ENCODE measurements at places on chromosomes 13 and 19. TPM values are rescaled to one million over a fixed set of nuclear protein-coding genes. Genes with fewer than 3 reads are reported as not detected.

The ACP7 gene
- total RNA-seq: 0.31 TPM

The PTGIR gene
- 24.6 TPM for total RNA-seq

The ALOX5AP gene
- total RNA-seq: 33.8 TPM

The UBE2L5 gene
- not detected for total RNA-seq

The SMIM44 gene
- total RNA-seq: not detected

The KCNRG gene
- not detected for total RNA-seq

The SLITRK5 gene
- total RNA-seq: under 0.01 TPM

- DNase-seq: no peak
Measured at GRCh38 chr13:106205871-106206270, 329.6 kb downstream of the EFNB2 start.

- DNase-seq: no peak
Measured at GRCh38 chr19:3580156-3580934, 4.9 kb upstream of the GIPC3 start.

GRCh38 chr13:19993024-19993423 lies 34.5 kb downstream of the ZMYM2 start:
- DNase-seq: no peak

DNA sequence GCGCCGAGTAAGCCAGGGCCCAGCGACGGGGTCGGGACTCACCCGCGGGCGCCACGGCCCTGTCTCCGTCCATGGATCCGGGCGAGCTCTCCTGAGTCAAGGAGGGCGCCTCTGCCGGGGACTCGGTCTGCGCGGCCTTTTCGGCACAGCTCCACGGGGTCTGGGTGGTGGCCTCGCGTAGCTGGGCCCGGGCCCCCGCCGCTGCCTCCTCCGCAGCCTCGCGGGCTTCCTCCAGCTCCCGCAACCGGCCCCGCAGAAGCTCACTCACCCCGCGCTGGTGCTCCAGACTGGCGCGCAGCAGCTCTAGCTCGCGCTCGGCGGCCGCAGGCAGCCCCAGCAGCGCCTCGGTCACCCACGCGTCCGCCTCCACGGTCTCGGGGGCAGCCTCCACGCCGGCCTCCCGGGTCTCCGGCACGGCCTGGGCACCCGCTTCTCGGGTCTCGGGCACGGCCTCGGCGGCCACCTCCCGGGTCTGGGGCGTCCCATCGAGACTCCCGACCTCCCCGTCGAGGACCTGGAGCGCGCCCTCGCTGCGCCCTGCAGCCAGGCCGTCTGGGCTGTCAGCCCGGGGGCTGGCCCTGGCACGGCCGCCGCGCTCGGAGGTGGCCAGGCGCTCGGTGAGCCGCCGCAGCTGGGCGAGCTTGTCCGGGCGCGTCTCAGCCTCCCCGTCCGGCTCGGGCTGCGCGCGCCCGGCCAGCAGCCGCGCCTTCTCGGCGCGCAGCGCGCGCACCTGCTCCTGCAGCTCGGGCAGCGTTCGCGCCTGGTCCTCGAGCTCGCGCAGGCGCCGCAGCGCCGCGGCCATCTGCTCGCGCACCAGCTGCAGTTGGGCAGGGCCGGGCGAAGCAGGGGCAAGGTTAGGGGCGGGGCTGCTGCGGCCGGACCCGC lies 8.4 kb downstream of the KANK3 start:
- peak; percentile 55 for DNase-seq

DNA sequence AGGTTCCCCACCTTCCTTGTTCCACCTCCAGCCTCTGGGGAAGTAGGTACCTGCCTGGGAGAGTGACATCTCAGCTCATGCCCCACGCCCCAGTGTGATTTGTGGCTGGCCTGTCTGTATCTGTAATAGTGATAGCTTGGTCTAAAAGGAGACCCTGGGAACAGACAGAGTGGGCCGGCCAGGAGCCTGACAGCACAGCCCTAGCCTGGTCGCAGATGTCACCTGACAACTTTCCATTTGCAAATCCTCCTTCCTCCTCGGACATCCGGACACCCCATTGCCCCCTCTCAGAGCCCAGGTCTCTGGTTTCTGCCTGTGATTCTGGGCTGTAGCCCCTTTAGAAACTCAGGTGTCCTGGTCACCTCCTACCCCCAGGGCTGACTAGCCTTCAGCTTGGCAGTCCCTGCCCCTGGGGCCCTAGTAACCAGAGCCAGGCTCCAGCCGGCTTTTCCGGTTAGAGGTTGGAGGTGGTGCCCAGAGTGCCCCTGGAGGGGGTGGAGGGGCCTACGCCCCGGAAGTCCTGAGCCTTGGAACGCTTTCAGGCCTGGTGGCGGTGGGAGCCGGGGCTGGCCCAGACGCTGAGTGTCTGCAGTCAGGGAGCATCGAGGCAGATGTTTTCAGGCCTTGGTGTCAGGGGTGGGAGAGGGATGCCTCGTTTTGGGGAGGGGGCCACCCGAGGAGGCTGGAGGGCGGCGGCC lies 6.5 kb downstream of the LRRC8E start:
- no peak for DNase-seq

- DNase-seq: no peak
Measured at GRCh38 chr19:4012092-4012974, 4.8 kb downstream of the PIAS4 start.

DNA sequence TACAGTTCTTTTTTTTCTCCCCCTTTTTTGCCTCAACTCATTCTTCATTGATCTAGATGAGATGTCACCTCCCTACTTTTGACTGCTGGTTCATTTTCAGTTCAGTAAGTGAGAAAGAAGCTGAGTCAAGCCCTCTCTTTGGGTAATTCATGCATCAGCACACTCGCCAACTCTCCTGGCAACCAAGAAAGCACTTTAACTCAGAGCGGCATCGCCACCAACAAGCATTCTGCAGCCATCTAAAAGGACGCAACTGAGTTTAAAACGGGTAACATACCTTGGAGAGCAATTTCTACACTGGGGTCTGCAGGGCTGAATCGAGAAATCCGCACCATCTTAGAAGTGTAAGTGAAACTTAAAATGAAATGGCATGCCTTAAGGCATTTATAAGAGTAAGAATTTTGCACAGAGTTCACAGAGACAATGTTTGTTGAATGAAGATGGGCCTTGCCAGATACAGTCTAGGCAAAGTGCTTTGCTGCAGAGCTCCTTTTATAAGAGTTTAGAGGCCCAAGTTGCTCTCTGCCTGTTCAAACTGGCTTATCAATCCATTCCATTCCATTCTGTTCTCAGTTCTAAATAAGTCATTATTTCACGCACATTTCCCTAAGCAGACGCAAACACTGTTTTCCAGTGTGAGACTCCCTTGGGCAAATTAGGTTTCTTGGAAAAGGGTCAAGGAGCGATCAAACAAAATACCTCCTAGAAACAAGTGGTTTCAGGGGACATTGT lies 338.0 kb downstream of the ENOX1 start:
- no peak for DNase-seq

DNA sequence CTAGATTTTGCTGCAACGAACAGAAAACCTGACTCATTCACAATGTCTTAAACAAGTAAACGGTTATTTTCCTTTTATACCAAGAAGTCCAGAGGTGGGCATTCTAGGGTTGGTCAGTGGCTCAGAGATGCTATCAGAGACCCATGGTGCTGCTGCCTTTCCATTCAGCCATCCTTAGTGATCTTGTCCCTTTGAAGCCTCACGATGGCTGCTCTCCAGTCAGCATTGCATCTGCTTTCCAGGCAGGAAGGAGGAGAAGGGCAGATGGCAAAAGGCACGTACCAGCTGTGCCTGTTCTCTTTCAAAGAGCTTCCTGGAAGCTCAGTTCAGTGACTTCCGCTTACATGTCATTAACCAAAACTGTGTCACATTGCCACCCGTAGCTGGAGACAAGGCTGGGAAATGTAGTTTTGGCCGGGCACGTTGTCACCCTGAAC lies 30.1 kb downstream of the WDFY2 start:
- DNase-seq: peak; percentile 66

DNA sequence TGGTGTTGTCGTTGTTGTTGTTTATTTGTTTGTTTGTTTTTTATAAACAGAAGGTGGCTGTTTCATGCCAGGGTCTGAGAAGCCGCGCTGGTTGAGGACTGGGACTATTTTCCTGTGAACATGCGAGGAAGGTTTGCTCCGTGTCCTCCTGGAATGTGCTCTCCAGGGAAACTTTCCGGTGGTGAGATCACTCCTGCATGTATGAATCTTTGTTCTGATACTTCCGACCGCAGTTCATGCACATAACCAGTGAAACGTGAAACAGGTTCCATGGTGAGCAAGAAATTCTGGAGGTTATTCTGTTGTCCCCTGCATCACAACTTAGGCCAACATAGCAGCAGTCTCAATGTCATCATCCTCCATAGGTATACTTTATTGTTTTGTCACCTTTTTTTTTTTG lies 187.6 kb upstream of the ARGLU1 start:
- no peak for DNase-seq

DNA sequence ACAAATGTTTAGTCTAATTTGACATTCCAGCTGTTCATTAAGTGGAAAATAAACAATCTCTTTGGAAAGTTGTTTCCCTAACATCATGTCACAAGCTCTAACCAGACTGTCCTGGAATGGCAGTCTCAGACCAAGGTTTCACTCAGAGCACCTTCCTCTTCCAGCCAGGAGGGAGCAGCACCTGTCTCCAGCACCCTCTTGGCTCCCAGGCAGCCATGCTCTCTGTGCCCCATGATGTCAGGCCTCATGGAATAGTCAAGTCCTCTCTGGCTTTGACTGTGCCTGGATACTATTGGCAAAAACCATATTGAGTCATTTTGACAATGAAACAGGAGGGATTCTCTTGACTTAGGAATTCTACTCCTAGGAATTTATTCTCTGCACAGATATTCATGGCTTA lies 171.4 kb downstream of the OXGR1 start:
- no peak for DNase-seq

DNA sequence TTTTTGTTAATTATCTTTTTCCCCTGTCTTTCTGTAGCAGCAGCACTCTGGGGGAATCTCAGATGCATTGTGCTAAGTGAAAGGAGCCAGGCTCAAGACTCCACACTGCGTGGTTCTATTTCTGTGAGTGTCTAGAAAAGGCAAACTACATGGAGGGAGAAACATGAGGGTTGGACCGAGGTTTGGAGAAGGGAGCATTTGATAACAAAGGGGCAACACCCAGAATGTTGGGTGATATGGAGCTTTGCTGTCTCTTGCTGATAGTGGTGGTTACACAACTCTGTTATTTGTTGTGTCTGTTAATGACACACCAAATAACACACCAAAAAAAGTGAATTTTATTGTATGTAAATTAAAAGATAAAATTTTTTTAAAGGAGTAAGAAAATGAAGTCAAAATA lies 107.8 kb downstream of the COL4A2 start:
- no peak for DNase-seq

DNA sequence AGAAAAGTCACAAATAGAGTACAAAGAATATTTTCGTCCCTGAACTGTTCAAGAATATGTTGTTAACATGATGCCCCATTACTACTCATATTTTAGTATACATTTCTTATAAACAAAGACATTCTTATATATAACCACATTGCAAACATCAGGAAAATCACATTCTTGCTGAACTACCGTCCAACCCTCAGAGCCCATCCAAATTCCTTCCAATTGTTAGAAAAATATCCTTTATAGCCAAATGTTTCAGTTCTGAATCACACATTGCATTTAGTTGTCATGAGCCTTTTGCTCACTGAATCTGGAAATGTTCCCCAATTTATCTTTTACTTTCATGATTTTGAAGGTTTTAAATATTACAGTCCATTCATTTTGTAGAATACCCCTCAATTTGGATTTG lies 467.8 kb upstream of the ARGLU1 start:
- no peak for DNase-seq

- peak; percentile 58 for DNase-seq
Measured at GRCh38 chr19:6501740-6502648, at the start of gene TUBB4A. TUBB4A (minus strand) TSS chr19:6502309; CDS start chr19:6502212, 97 bp downstream.

- DNase-seq: no peak
Measured at GRCh38 chr19:29678484-29679106, 13.3 kb downstream of the PLEKHF1 start.

DNA sequence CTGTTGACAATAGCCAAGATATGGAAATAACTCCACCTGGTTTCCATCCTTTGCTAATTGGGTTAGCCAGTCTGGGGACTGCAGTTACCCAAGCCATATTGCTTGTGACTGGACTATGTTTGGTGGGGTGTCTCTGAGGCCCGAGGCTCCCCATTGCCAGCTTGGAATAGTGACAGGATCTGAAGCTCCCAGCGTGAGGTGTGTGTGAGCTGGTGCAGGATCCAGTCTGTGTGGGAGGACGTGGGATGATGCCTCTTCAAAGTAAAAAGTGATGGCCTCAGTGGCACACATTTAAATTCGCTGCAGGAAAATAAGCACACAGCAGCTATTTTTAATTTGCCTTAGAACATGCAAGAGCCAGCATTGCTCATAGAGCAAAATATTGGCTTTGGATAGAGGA lies 75.0 kb downstream of the TEX26 start:
- DNase-seq: no peak

- DNase-seq: no peak
Measured at GRCh38 chr13:71454509-71454908, 412.5 kb downstream of the DACH1 start.

DNA sequence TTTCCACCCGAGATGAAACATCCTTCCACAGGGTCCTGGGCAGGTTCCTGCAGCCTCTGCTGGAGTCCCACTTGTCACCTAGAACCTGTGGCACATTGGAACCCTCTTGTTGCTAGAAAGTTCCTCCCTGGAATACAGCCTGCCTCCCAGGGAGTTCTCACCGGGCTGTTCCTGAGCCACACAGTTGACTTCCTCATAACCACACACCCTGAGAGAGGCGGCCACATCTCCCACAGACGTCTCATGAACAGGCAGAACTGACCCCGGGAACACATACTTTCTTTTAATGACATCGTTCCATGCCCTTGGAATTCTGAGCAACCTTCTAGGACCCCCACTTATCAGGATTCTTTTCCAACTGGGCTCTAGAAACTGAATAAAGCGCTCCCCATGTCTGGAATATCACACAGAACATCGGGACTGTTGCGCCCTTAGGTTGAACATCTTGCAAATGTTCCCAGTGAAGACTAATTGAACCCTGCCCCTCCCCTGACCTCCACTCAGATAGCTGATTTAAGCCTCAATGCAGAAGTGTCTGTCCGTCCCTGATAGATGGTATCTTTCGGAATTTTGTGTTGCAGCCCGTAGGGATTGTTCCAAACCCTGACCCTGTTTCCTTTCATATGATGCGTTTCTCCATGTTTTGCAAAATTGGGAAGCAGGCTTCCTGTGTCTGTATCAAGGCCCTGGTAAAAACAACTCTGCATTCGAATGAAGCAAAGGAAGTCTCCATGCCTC lies 91.1 kb downstream of the RAB20 start:
- DNase-seq: no peak

- DNase-seq: no peak
Measured at GRCh38 chr13:83549671-83550070, 332.6 kb downstream of the SLITRK1 start.

Measured in activated CD4-positive, alpha-beta memory T cell treated with anti-CD3 and anti-CD28 coated beads for 36 hours (primary cell).